ENCODE measurements at places on chromosomes 2 and 18. TPM values are rescaled to one million over a fixed set of nuclear protein-coding genes. Genes with fewer than 3 reads are reported as not detected.

DNA sequence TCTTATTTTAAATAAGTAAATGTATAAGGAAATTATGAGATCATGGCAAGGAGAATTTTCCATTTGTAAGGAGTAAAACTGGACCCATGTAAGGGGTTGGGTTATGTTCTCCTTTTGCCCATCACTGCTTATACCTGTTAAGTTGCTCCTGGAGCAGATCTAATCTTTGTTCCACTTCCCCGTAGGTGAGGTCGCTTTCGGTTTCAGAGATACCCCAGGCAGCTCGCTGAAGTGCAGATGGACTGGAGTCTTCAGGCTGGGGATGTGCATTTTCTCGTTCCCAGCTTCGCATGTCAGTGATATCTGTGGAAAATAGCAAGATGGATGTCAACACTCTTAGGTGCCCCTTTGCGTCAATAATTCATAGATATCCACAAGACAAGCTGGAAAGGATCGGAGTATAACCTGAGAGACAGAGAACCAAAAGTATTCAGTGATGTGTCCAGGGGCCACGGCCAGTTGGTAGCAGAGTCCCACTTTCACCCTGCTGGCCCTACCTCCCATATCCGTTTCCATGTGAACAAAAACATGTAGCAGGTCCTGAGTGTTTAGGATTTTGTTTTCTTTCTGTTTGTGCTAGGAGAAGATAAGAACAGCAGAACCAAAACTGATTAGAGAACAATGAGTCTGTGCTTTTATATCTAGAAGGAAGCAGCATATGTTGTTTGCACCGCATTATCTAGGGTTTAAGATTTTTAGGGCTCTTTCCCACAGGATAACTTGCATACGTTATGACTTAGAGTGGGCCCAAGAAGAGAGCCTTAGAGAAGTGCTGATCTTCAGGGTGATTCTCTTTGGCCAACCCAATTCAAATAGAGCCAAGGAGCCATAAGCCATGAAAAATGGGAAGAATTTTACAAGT is 36.0 kb downstream of the GCA start:
- no peak for DNase-seq

- no peak for DNase-seq
These were observed 122.3 kb downstream of the MRO start for GRCh38 chr18:50697509-50697908.

DNA sequence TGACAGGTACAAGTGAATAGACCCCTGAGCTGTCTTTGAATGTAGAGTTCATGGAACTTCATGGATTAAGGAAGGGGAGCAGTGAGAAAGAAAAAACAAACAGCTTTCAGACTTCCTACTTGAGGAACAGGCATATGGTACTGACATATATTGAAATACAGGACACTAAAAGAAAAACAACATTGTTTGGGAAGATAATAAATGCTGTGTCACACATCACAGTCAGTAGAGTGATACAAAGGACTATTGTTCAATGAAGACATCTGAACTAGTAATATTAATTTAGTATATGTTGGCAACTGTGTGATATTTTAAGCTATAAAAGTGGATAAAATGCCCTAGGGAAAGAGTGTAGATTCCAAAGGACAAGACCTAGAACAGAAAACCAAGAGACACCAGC is 3.3 kb downstream of the DSC2 start:
- no peak for DNase-seq

GRCh38 chr2:47652061-47652690 is 130.8 kb upstream of the MSH6 start:
- DNase-seq, result no peak

GRCh38 chr2:240214790-240215675 is 74.6 kb upstream of the OTOS start:
- no peak for DNase-seq

- DNase-seq, result no peak
These were observed 218.1 kb upstream of the VWC2L start for GRCh38 chr2:214192711-214193110.

DNA sequence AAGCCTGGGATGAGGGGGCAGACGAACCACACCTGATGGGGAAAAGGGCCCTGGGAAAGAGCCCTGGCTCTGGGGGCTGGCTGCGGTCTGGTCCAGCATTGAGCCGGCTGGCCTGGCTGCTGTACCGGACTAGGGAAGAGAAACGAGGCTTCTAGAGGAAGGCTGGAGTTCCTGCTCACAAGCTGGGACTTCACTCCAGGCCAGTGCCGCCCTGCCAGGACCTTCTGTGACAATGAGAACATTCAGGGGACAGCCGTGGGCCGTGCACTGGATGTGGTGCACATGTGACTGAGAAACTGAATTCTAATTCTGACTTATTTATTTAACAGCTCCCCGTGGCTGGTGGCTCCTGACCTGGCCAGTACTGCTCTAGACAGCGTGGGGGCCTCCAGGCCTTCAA is 269.3 kb downstream of the HDAC4 start:
- DNase-seq, result no peak

GRCh38 chr2:170816504-170817092 is at the start of gene GAD1:
Gene GAD1 (plus strand): TSS chr2:170816887. CDS start chr2:170818592, 1,705 bp downstream.
- DNase-seq, result peak; percentile 78

DNA sequence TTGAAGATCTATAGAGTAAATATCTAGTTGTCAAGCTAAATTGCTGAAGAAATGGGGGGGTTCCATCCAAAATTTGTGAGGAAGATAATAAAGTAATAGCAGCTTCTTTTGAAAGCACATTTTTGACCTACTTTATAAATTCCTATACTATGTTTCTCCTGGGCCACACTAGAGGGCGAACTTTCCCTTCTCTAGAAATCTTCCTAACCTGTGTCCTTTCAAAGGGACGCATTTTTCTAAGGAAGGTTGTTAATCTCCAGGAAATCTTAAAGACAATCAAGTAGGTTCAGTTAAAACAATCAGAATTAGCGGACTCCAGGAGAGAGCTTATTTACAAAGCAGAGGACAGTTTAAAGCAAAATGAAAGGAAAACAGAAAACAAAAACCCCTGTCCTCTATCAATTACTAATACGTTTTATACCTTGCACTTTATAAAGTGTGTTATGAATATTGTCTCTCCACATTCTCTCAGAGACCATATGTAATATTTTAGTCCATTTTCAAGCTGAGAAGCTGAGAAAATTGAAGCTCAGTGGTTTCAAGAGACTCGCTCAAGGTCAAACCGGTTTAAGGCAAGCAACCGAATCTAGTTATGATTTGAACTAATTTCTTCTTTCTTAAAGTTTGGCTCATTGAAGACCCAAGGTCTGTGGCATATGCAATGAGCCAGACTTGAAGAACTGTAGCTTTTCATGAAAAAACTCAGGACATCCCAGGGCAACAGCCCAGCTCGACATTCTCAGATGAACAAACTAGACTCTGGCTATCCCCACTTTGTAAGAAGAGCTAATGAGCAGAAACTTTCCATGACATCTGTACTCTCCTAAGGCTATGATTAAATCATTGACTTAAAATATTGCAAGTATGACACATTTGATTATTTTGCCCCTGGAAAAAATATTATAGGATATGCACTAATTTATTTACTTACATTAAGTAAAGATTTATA is 273.6 kb downstream of the PAX3 start:
- peak; percentile 84 for DNase-seq

GRCh38 chr2:155727187-155727895 is 605.2 kb downstream of the NR4A2 start:
- DNase-seq, result peak; percentile 61

GRCh38 chr2:174614261-174614660 is 16.7 kb upstream of the WIPF1 start:
- DNase-seq, result no peak

Gene IL36B
- total RNA-seq, result not detected

Data from GM23338 (cell line).